Activated CD4-positive, alpha-beta T cell treated with anti-CD3 and anti-CD28 coated beads for 24 hours (primary cell): ENCODE measurements at places on chromosomes 7 and 10.

GRCh38 chr10:129938460-129938859, 25.6 kb downstream of the EBF3 start:
- DNase-seq: no peak

- no peak for DNase-seq
Observed at GRCh38 chr10:60073397-60073780, 167.0 kb upstream of the CCDC6 start.

- no peak for DNase-seq
Observed at GRCh38 chr10:43204042-43204942, 62.6 kb downstream of the RASGEF1A start.

DNA sequence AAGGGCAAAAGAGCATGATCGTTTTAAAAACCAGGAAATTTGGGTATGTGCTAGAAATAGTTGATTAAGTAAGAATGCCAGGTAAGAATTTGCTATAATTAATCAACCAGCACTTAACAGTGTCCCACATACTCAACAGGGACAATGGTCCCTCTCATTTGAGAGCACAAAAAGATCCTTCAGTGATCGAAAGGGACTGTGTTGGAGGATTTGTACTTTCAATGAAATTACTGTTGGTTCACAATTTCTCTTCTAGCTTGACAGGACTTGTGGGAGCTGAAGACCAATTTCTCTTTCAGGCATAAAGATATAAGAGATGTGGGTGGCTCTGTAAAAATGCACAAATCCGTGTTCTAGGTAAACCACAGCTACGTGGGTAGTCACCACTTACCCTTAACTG, 12.5 kb upstream of the PLEKHS1 start:
- no peak for DNase-seq

- no peak for DNase-seq
Observed at GRCh38 chr7:94433224-94433623, 38.5 kb downstream of the COL1A2 start.
